Fibroblast of skin of right quadriceps (primary cell): ENCODE measurements at places on chromosomes 16 and 17.

DNA sequence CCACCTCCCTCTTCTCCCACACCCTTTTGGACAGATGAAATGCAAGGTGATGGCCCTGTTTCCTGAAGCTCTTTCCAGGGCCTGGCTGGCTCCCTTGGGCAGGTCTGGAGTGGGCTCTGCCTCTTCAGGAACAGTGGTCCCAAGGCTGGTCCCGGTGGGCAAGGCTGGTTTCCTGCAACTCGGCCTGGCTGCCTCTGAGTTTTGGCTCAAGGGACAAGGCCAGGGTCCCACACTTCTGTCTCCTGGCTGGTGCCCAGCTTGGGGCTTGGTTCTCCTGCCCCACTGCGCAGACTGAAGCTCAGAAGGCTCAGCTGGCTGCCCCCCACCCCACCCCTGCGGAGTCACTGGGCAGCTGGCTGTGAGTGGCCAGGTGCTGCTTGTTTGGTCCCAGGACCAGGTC lies 3.8 kb upstream of the ACTG1 start:
- DNase-seq = no peak

DNA sequence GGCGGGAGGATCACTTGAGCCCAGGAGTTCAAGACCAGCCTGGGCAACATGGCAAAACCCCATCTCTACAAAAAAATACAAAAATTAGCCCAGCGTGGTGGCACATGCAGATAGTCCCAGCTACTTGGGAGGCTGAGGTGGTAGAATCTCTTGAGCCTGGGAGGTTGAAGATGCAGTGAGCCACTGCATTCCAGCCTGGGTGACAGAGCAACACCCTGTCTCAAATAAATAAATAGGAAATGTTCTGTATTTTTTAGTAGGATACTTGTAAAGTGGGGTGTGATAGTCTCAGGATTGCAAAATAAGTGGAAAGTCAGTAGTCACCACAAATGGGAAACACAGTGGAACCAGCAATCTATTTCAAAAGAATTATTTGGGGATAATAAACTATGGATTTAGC lies 4.0 kb downstream of the RSPRY1 start:
- no peak for DNase-seq

- peak; percentile 90 for DNase-seq
Measured at GRCh38 chr16:65658349-65658748, 536.5 kb upstream of the CDH11 start.

DNA sequence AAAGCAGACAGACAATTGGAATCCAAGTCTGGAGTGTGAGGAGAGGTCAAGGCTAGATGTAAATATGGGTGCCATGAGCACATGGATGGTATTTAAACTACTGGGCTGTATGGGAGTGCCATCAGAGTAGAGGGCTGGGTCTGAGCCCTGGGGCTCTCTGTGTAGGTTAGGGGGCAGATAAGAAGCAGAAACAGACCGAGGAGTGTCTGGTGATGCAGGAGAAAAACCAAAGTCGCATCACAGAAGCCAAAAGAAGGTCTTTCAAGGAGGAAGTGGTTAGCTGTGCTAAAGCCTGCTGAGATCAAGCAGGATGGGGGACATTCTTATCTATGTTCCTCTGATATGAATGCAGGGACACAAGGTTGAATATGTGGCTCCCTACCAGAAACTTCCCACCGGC lies 1.9 kb downstream of the TSEN54 start:
- no peak for DNase-seq

- DNase-seq = peak; percentile 80
Measured at GRCh38 chr17:41521574-41522261, 3.0 kb upstream of the KRT15 start.

DNA sequence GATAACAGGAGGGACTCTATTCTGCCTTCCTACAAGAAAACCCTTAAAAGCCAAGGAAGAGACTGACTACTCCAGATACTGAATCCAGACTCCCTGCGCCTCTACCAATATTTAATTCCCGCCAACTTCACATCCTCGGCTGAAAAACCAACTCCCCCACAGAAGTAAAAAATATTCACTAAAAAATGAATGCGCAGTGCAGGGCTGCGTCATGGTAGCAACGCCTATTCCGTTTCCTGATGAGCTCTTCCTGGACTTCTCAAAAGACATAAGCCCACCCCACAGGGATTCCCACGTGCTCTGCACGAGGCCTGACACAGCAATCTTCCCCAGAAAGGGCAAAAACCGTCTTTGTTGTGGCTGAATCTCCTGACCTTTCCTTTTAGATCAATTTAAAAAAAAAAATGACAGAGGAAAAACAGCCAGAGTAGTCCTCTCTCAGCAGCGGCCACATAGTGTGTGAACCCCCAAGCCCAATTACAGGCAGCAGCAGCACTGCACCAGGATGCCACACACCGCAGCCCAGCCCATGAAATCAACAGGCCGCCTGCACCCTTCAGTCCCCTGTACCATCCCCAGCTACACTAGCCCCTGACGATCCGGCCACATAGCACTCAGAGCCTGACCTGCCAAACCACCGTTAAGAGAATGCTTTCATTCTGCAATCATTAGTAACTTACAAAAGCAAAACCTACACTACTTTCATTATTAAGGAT lies 23.9 kb downstream of the KLHDC4 start:
- DNase-seq = no peak

- no peak for DNase-seq
Measured at GRCh38 chr16:86533767-86534351, 21.2 kb downstream of the MTHFSD start.

- no peak for DNase-seq
Measured at GRCh38 chr16:58266336-58266735, 28.5 kb downstream of the PRSS54 start.

DNA sequence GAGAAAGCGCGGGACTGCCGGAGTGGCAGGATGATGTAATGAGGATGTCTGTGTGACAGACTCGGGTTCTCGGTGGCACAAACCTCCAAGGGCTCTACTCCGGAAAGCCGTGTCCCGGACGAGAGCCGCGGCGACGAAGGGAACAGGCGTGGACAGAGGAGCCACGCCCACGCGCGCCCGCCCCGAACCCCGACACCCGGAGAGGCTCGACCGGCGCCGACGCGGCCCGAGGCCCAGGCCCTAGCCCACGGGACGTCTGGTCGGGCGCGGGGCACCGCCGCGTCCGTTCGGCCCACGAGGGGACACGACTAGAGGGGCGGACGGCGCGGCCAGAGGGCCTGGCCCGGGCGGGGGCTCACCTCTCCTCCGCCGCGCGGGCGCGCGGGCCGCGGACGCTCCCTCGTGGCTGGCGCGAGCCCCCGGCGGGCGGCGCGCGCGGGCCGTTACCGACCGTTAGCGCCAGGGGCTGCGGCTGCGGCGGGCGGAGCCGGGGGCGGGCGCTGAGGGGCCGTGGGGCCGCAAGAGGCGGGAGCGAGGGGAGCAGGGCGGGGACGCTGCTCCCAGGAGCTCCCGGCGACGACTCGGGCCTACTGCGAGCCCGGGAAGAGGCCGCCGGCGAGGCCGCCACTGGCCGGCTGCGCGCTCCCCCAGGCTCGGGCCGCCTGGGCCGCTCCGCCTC lies 2.1 kb upstream of the IRX5 start:
- peak; percentile 66 for DNase-seq

- peak; percentile 42 for DNase-seq
Measured at GRCh38 chr17:44911133-44912001, 3.9 kb downstream of the GFAP start.

GRCh38 chr16:82783933-82784572 lies 157.3 kb downstream of the CDH13 start:
- no peak for DNase-seq

DNA sequence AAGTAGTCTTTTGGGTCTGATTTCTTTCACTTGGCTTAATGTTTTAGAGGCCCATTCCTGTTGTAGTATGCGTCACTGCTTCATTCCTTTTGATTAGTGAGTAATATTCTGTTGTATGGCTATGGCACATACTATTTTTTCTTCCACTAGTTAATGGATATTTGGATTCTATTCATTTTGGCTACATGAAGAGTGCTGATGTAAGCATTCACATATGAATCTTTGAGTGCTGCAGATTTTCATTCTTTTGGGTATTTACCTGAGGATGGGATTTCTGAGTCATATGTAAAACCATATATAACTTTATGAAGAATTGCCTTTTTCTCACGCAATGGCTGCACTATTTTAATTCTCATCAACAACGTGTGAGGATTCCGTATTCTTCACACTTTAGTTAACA lies 113.6 kb downstream of the AHSP start:
- DNase-seq = no peak

DNA sequence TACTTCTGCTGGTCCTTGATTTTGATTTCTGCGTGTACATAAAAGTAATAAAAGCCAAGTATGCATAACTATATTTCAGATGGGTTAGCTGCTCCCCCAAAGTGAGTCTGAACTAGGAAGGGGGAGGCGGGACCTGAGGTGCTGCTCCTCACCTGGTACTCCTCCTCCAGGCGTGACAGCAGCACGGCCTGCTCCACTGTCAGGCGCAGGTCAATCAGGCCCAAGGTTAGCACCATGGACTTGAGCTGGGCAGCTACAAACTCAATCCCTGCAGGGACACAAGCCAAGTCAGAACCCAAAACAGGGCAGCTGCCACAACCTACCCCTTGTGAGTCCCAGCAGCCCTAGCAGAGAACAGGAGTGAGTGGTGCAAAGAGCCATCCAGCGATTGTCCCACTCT lies 18.0 kb downstream of the ATPAF2 start:
- no peak for DNase-seq

DNA sequence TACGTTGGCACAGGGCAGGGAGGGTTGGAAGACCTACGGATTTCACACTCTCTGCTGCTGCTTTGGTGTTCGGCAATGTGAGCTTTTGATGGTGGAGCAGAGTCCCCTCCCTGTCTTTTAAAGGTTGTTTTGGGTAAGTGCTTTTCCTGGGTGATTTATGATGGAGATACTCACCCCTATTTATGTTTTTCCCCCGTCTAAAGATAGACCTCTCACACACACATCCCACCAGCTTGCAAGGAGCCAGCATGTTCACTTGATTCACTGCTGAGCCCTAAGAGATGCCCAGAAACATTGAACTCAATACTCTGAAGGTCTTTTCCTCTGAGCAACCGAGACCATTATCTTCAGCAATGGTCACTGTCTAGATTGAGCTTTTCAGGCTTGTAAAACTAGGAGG lies 8.3 kb downstream of the RBFOX1 start:
- DNase-seq = no peak

DNA sequence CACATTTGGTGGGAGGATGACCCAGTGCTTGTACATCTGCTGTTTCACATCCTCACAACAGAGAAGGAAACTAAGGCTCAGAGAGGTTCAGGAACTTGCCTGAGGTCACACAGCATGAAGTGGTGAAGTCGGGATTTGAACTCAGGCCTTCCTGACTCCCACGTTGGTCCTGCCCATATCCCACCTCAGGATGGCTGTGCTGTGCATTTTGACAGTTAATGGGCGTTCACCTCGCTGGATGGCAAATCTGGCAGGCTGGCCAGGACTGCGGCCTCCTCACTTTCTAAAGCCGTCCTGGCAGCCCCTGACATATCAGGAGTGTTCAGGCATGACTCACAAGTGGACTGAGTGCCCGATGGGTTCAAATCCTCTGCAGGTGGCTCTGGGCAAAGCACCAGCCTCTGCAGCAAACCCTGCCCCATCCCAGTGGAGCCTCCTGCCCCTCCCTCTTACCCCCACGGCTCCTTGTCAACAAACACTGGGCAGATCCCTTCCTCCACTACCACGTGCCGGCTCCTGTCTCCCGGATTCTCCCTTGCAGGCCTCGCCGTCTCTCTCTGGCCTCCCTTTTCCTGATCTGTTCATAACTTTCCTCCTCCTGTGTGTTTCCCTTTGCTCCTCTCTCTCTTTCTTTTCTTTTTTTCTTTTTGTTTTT lies 29.2 kb downstream of the SOCS3 start:
- DNase-seq = no peak

DNA sequence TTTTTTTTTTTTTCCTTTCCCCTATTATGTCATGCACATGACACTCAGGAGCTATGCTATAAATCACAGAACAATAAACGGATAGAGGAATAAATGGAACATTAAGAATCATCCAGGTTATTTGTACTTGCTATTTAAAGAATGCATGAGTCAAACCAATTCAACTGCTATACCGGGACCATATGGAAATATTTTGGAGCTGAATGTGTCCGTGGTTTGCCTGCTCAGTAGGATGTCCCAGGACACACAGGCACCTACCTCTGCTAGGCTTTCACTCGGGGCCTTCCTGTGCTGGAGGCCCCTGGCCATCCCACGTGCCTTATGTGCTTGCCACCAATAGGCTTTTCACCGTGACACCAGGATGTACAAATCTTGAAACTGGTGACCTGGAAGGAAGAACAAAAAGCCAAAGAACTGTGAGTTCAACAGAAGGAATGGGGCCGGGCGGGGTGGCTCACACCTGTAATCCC lies 15.3 kb upstream of the SEC14L1 start:
- DNase-seq = peak; percentile 98

- DNase-seq = peak; percentile 62
Measured at GRCh38 chr16:19898924-19899604, 14.4 kb upstream of the GPRC5B start.

- no peak for DNase-seq
Measured at GRCh38 chr16:68273896-68274295, 9.6 kb downstream of the SLC7A6 start.

GRCh38 chr16:83940630-83941378 lies 12.2 kb upstream of the OSGIN1 start:
- DNase-seq = no peak

- no peak for DNase-seq
Measured at GRCh38 chr16:68088130-68088972, 3.2 kb downstream of the NFATC3 start.

- no peak for DNase-seq
Measured at GRCh38 chr17:8408371-8408770, 10.7 kb upstream of the RNF222 start.

GRCh38 chr17:78645421-78646295 lies 68.5 kb upstream of the DNAH17 start:
- DNase-seq = peak; percentile 26

DNA sequence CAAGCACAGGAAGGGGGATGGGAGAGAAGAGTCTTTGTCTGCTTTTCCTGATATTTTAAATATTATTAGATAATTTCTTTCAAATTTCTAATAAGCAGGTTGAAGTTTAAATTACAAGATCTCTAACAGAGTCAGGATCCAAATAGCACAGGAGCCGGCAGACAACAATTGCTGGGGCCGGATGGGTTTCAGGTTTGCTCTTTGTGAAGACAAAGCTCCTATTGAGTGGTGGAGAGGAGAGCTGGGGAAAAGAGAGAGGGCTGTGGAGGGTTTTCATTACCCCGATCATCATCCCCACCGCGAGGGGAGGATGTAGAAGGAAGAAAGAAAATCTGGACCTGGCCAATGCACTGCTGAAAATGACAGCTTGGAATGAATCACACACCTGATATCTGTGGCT lies 197.3 kb downstream of the SOX9 start:
- no peak for DNase-seq

DNA sequence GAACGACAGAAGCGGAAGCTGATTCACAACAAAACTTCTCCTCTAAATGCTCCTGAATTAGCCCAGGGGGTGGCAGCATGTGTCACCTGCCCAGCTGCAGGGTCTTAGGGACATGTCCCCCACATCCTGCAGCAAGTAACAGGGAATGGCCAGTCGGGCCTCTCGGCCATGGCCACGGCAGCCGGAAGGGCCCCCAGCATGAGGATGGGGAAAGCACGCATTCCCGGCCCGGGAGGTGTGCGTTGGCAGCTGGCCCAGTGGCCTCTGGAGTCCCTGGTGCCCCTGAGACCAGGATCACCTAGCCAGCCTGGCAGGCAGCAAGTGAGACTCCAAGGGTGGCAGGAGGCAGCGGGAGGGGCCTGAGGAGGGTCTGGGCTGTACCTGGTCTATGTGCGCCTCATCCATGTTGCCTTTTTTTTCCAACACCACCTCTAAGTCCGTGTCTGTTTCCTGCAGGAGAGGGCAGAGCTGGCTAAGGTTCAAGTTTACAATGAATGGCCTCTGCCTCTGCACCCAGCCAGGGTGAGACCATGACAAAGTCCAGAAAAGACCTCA lies 7.0 kb downstream of the KNOP1 start:
- DNase-seq = no peak
